ENCODE measurements at places on chromosomes 1 and 21.

DNA sequence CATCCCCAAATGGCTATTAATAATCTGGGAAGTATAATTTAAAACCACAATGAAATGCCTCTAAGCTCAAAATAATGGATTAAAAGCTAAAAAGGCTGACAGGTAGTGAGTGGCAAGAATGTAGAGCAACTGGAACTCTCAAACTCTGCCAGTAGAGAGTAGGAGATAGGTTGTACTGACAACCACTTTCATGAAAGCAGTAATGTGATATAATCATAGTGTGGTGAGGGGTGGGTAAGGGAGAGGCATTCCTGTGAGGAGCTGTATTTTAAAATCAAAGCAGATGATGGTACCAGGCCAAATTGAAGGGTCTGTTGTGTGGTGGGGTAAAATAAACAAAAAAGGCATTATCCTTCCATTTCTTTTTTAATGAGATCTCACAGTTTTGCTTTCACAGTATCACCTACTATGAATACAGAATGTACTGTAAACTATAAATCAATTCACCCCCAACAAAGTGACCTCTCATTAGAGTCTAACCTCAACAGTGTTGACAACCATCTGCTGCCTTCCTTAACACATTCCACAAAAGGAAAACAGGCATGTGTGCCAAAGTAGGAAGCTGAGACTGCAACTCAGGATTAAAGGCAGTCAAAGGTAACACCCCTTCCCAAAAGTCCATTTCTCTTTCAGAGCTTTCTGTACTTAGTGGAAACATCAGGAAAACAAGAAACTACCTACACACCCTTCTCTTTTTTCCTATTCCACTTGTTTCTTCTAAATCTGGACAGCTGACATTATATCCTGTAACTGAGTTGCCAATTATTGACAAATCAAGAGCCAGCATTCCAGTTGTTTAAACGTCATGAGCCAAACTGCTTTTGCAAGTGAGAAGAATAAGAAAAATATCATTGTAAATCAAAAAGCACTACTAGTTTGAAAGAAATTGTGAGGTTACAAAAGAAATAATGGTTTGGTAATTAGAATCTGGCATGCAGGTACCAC lies 130.8 kb downstream of the FAF1 start:
- no peak for DNase-seq

GRCh38 chr1:162599451-162599850 lies 32.8 kb upstream of the DDR2 start:
- no peak for DNase-seq

DNA sequence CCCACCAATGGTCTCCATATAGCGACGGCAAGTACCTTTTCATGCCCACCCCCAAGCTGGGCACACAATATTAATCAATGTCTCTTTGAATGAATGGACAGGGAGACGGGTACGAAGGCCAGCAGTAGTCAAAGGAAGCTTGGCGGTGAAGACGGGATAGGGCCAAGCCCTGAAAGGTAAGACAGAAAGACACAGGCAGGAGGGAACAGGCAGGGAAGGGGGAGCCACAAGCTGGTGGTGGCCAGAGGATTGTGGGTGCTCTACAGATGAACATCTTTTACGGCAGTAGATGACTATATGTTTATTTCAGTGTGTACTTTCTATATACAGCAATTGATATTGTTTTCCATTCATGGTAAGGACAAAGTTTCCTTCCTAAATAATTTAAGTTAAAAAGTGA lies 16.3 kb downstream of the CAPZB start:
- DNase-seq, result no peak

DNA sequence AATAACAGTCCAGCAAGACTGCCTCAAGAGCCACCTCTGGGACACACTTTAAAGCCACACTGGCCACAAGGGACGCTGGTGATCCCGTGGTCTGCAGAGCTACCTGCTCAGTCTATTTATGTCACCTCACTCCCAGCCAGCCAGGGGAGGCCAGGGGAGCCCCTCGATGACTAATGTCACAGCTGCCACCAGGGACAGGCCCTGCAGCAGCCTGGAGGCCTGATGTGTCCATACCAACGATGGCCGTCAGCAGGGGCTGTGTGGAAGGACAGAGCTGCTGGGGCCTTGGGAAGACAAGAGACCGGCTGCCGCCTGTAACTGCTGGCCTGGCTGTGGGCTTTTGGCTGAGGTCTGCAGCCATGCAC lies 71.0 kb downstream of the SIK1 start:
- DNase-seq, result no peak

- DNase-seq, result no peak
These were observed 113.9 kb upstream of the USP24 start for GRCh38 chr1:55329091-55329490.

DNA sequence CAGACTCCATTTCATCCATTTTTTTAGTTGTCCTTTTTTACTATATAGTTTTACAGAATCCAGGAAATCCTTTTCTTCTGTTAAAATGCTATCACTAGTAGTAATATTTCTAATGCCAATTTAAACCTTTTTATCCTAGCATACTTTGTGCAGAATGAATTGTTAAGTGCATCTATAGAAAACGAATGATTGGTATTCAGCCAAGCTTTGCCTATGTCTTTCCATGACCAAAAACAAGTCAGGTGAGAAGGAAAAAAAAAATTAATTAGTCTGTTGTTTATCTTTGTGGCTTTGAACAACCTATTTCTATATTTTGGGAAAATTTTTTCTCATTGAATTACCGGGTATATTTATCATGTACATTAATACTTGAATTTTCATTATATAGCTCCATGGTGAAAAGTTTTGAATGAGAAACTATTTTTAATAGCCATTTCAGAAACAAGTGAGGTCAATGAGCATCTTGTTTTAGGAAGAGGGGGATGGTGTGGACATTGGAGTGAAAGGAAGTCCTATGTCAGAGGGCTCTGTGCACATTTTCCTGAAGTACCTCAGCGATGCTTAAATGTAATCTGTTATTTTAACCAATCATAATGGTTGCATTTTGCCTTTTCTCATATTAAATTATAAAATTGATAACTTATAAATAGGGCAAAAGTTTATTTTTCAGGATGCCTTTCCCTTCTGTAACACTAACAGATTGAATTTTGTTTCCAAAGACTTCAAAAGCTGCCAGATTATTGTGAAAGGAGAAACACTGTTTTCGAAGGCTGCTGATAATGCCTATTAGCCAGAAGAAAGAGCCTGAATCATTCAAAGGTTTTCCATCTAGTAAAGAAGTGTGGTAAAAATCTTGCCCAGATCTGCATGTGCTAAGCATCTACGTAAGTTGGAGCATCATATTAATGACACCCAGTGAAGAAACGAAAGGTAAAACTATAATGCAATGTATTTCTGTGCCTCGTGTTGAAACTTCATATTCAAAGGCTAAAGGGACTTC lies 73.8 kb upstream of the S1PR1 start:
- no peak for DNase-seq

GRCh38 chr1:54861070-54861761 lies 25.8 kb downstream of the DHCR24 start:
- no peak for DNase-seq

DNA sequence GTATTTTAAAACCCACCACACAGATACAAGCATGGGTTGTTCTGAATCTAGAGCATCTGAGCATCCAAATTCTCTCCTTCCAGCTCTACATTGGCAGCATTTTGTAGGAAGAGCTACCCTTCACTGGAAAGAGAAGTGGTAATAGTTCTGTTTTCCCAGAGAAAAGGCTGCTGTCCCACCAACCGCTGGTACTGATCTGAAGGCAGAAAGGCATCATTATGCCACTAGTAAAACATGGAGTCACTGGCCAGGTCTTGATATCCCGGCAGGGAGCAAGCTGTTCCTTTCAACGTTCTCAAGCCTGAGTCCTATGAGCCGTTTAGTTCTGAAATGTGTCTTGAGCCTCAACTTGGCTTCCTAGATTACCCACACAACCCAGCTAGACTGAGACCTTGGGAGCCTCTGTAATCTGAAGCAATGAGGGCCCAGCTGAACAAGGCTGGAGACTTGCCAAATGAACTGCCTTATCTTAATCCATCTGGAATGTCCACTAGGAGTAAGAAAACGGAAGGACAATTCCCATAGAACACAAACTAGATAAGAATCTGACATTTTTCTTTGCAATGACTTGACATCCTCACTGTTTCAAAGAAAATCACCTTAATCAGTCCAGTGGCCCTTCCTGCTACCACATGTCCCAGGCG lies 116.8 kb downstream of the KCNH1 start:
- no peak for DNase-seq

- no peak for DNase-seq
These were observed 68.5 kb downstream of the GPR88 start for GRCh38 chr1:100606438-100606837.

DNA sequence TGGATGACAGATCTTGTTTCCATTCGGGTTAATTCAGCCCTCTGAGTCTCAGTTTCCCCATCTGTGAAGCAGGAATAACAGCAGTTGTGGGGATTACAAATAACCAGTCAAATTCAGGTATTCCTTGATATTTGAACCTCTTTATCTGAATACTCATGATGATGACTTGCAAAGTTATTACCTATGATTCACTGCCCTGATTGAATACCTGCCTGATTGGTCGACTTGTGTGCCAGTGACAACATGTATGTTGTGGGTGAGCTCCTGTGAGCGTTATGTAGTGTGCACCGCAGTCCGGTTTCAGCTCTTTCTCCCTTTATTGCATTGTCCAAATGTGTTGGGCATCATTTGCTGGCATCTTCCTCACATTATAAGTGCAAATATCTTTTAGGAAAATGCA lies 9.5 kb upstream of the TMEM61 start:
- no peak for DNase-seq

DNA sequence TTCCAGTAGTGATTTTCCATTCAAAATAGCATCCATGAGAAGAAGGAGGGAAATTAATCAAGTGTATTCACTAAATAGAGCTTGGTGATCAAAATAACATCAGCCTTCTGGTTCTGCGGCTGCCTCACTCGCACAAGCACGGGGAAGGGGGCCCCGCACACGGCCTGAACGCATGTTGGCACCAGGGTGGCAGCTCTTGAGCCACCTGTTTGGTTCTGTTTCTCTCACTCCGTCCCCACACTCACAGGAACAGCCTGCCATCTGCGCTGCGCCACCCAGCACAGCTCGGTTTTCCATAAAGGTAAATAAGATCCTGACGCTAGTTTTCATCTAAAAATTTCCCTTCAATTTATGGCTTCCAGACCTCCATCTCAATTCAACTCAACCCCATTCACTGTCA lies 49.4 kb downstream of the TIAM1 start:
- no peak for DNase-seq

- no peak for DNase-seq
These were observed 10.8 kb downstream of the NTMT2 start for GRCh38 chr1:170156594-170156993.

GRCh38 chr1:163381487-163382184 lies 59.9 kb downstream of the NUF2 start:
- no peak for DNase-seq

DNA sequence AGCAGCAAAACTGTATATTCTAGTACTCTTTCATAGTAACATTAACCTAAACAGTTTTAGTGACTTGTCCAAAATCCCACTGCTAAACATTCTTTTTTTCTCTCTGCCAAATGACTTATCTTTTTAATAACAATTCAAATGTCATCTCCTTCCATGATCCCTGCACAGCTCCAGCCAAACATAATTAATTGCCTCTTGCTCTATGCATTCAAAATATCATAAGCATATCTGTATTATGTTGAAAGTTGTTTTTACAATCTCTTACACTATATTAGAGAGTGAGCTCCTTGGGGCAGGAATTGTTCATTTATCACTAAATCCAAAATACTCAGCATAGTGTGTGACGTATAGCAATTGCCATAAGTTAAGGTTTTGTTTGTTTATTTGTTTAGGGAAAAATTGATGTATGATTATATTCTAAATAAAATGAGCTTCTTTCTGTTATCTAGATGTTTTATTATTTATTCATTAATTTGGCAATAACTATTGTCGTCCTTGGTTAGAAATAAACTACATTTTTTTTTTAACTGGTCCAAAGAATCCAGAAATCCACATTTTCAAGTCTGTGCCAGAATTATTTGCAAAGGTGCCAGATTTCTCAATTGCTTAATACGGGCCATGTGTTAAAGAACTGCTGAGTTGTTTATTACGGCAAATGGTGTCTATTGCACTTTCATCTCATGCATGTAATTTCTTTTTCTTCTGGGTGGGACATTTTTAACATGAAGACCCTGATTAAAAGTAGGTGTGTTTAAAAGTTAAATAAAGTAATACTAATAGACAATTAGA lies 577.2 kb upstream of the ZRANB2 start:
- no peak for DNase-seq

DNA sequence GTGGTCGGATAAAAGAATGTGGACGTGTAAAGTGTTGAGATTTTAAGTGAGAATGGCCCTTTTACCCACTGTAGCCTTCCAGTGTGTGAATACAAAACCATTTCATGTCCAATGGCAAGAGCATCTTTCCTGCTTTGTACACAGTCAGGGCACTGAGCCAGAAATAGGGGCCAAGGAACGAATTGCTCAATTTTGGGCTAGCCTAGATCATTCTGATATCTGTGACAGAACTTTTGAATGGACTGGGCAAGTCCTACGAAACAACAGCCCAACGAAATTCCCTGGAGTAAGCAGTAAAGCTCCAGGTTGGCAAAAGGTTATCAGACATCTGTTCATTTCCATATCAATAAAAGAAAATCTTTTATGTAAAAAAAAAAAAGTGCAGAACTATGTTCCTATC lies 5.5 kb downstream of the KIF26B start:
- no peak for DNase-seq

DNA sequence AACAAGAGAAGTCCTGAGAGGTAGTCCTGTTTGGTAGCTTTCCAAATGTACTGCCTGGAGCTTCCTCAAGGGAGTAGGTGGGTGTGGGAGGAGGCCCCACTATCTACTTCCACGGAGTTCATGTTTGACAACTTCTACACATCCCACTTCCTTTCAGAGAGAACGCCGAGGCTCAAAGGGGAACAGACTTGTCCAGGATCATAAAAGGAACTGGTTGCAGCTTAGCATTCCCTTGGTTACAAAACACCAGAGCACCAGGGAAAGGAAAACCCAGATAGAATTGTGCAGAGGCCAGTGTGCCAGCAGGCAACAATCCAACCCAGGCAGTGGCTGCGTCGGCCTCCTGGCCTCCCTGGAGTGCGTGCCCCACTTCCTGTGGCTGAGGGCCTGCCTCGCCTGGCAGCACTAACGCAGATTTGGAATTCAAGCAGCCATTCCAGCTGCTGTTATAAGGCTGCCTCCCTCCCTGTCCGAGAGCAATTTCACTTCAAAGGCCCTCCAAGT lies 4.2 kb upstream of the RAP1GAP start:
- no peak for DNase-seq

DNA sequence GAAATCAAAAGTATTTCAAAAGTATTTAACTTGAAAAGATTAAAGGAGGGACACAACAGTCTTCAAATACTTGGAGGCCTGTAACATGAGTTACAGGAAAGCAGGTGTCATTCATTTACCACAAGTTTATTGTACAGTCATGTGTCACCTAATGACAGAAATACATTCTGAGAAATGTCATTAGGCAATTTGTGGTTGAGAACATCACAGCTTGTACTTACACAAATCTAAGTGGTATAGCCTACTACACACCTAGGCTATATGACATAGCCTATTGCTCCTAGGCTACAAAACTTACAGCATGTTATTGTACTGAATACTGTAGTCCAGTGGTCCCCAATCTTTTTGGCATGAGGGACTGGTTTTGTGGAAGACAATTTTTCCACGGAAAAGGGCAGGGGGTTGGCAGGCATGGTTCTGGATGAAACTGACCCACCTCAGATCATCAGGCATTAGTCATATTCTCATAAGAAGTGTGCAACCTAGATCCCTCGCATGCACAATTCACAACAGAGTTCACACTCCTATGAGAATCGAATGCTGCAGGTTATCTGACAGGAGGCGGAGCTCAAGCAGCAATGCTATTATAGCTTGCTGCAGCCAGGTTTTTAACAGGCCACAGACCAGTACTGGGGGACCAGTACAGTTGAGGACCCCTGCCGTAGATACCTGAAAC lies 25.0 kb upstream of the PHTF1 start:
- DNase-seq, result no peak

GRCh38 chr1:205438213-205439158 lies 16.6 kb upstream of the LEMD1 start:
- no peak for DNase-seq
